ENCODE measurements at places on chromosomes 12 and 14.

GRCh38 chr14:54669721-54670561 lies 103.0 kb downstream of the SAMD4A start:
- DNase-seq = no peak

DNA sequence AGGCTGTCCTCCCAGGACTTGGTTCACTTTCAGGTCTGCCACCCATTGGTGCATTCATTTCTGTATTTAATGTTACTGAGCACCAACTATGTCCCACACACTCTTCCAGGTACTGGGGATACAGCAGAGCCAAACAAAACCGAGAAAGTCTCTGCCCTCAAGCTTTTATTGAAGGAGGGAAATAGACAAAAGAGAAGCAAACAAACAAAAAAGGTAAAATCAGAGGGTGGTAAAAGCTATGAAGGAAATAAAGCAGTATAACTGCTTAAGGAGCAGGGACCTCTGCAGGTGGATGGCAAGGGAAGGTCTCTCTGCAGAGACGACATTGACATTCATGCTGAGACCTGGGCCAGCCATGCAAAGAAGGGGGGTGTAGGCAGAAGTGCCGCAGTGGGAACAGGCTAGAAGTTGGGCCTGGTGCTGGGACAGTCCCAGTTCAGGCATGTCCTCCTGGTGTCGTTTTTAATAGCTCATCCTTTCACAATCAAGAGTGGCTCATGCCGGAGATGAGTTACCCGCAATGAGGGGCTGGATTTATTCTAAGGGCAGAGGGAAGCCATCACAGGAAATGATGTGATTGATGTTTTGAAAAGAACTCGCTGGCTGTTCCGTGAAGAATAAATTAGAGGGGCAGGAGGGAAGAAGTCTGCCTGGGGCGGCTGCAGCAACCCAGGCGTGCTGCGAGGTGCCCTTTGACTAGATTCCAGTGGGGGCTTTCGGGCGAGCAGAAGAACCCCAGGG lies 72.8 kb downstream of the IRF2BPL start:
- no peak for DNase-seq

- DNase-seq = no peak
Measured at GRCh38 chr12:66776974-66777373, 98.1 kb upstream of the GRIP1 start.

DNA sequence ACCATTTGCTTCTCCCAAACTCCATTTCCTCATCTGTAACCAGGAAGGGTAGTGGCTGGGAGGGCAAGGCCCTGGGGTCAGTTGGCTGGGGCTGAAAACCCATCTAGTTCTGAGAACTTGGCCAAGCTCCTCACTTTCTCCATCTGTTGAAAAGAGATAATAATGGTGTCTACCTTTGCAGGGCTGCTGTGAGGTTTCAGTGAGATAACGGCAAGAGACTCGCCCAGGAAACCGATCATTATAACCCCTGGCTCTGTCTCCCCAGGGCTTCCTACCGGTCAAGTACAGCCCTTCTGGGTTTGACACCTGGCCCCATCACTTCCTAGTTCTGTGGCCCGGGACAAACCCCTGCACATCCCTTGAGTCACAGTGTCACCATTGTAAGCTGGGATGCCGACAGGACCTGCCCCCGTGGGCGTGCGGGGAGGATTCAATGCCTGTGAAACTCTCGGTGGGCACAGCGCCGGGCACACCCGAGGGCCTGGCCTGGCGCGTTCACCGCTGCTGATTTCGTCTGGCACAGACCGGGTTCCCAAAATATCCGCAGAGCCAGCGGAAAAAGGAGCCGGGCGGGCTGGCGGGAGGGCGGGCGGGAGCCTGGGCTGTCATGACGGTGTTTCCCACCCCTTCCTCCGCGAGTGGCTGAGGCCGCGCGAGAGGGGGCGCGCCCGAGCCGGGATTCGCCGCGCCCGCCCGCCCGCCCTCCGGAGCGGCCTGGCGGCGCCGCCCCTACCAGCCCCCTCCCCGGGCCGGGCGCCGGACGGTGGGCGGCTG lies 4.4 kb downstream of the KMT5A start:
- DNase-seq = peak; percentile 8

DNA sequence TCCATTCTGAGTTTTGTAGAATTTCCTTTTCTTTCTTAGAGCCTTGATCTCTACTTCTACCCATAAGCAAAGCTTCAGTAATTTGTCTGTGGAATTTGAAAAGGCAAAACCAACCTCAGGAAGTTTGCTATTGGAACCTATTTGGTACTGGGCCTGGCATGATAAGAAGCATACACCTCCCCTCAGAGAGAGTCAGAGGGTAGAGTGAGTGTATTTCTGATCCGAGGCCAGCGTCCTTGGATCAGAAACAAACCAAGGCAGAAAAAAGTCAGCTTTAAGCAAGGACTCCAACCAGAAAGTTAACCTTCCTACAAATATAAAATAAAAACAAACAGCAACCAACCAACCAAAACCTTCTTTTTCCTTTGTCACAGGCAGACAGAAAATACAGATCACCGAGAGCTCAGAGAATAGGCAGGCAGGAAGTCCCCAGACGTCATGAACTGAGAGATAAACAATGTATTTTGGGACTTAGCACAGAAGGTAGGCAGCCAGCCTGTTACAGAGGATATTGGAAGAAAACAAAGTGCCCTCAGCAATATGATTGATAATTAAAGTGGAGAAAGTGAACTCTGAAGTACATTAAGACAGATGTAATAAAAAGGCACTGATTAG lies 141.5 kb downstream of the NEDD1 start:
- DNase-seq = no peak

DNA sequence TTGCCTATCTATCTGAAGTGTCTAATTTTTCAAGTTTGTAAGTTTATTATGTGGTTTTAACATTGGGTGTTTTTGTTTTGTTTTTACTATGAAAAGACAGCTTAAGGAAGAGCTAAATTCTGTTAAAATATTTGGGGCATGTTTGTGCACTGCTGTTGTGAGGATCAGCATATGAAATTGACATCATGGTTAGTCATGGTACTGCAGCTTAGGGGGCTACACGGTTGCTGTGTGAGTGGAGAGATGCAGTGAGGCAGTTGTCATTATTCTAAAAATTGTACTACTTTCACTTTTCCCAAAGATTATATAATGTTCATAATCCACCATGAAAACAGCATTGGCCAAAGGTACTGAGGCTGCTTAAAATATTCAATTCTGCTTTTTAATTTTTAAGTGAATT lies 49.0 kb downstream of the ZC3H14 start:
- no peak for DNase-seq

GRCh38 chr12:129657179-129657578 lies 246.6 kb downstream of the TMEM132D start:
- DNase-seq = no peak

- DNase-seq = no peak
Measured at GRCh38 chr12:101670007-101670671, 27.3 kb upstream of the CHPT1 start.

GRCh38 chr12:47184813-47185212 lies 105.1 kb upstream of the AMIGO2 start:
- no peak for DNase-seq

DNA sequence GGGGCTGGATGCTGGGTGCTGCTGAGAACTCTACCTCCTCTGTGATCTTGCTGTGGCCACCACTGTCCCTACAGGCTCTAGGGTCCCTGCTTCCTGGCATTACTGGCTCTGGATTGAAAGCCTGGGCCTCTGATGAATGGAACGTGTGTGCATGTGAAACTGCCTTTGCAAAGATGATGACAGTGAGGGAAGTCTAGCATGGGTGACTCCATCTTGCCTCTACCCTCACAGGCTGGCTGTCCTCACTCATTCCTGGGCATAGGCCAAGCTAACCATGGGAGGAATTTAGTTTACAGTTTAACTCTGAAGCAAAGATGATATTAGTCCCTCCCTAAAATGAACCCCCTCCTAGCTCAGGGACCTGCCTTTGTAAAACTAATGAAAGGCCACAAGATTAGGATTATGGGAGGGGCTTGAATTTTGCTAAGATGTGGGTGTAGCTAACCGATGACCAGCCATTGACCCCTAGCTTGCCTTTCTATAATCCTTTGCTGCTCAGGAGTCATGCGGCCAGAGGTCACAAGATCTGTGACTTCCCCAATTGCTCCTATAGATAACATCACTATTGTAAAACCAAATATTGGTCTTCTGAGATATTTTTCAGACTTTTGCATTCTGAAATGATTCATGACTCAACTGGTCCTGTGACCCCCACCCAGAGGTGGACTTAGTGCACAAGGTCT lies 2.2 kb upstream of the C1S start:
- DNase-seq = no peak

DNA sequence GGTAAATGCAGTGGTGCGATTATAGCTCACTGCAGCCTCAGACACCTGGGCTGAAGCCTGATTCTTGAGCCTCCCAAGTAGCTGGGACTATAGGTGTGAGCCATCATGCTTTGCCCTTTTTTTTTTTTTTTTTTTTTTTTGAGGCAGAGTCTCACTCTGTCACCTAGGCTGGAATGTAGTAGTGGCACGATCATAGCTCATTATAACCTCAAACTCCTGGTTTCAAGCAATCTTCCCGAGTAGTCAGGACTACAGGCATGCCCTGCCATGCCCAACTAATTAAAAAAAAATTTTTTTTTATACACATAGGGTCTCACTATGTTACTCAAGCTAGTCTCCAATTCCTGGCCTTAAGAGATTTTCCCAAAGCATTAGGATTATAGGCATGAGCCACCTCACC lies 6.9 kb downstream of the ATP2A2 start:
- DNase-seq = no peak

DNA sequence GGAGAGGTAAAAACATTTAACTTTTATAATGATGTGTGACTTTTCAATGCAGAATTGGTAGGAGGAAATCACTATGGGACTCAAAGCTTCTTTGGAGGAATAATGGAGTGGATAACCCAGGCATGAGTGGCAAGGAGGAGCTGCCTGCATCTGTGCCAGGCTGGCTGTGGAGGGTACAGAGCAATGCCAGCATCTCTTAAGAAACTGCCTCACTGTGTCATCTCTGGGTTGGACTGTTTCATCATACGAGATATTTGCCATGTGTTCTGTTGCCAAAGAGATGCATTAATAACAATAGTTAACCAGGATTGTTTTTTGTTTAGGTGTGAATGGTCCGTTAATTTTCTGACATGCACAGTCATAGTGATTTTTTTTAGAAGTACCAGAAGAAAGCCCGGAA lies 183.7 kb upstream of the NTF3 start:
- no peak for DNase-seq

- DNase-seq = no peak
Measured at GRCh38 chr14:74838166-74838565, 37.8 kb downstream of the PROX2 start.
